ENCODE measurements at places on chromosomes 1 and 21. TPM values are rescaled to one million over a fixed set of nuclear protein-coding genes. Genes with fewer than 3 reads are reported as not detected.

Gene FCRL2
- not detected for total RNA-seq

Gene COL9A2
- total RNA-seq: 0.14 TPM

Gene FALEC
- not detected for total RNA-seq

Gene SPRR1B
- total RNA-seq: not detected

Gene TNFRSF9
- total RNA-seq: 3.1 TPM
